ENCODE measurements at places on chromosomes 1 and 21.

GRCh38 chr1:78884685-78885452, 121.7 kb downstream of the ADGRL4 start:
- DNase-seq: no peak

DNA sequence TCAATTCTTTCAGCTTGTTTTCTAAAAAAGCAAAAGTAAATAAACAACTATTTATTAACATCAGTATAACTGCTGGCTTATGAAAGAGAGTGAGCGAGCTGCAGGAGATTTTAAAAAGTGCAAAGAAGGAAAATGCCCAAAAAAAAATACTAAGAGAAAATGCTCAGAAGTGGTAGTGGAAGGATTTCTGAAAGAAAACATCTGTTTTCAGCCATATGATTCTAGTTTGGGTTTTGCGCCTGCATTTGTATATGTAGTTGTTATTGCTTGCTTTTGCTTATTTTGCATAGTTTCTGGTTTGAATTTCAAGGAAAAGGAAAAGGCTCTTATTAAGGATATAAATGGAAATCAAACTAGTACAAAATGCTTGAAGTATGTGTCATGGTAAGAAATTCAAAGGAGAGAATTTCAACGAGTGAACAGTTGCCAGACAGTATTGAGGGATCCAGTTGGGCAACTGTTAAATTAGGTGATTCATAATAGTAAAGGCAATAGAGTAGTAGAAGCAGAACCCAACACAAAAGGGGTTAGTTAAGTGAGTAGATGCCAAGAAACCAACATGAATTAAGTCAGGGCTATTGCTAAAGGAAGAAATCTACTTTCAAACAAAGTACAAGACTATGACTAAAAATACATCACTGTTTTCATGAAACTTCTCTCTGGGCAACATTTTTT, 1.2 kb downstream of the GBP5 start:
- no peak for DNase-seq

DNA sequence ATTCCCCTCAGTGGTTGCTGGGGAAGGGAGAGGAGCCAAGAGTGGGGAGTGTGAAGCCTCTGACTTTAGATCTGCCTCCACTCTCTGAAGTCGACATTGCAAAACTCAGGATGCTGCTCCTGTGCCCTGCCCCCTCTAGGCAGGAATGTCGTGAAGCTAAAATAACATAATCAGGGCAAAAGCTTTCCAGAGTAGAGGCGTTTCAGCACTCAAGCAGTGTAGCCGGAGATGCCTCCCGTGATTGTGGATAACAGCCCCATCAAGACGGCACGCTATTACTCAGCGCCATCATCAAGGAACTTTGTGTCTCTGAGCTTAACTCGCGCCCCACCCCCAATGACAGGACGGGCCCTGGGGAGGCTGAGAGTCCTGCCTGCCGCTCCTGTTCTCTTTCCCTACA, 60.0 kb downstream of the FBXO2 start:
- DNase-seq: no peak

GRCh38 chr1:35688161-35688560, 30.5 kb downstream of the C1orf216 start:
- no peak for DNase-seq

GRCh38 chr21:42144679-42145568, 73.8 kb downstream of the UMODL1 start:
- DNase-seq: no peak

DNA sequence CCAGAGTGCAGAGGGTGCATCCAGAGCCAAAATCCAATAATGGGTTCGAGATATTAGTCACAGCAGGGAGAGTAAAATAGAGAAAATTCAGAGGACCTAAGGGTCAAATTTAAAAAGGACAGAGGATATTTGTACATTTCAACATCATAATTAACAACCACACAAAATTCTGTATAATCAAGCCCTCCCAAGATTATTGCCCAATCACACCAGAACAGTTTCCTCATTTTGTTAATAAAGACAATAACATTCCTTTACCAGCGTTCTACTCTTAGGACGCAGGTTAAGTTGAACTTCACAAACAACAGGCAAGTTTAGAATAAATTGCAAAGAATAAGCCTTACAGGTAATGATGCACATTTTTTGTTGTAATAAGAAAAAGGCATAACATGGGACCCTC, 462.8 kb downstream of the PTPRC start:
- DNase-seq: no peak

DNA sequence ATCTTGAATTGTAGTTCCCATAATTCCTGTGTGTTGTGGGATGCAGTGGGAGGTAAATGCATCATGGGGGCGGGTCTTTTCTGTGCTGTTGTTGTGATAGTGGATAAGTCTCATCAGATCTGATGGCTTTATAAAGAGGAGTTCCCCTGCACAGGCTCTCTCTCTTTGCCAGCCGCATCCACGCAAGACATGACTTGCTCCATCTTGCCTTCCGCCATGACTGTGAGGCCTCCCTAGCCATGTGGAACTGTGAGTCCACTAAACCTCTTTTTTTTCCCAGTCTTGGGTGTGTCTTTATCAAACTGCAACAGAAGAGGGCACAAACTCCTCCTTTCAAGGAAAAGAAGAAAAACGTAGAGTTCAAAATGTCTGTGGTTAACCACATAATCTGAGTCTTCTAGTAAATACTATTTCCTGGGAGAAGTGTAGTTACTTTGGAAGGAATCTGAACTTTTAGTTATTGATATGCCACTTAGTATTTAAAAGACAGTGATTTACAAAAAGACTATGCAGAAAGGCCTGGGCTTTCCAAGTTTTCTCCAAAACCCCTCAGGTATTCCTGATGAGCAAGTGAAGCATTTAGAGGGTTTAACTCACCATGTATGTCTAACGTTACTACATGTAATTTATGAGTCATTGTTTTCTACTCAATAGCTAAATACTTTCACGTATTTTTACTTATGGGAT, 10.0 kb downstream of the ADAMTS1 start:
- no peak for DNase-seq

- no peak for DNase-seq
These were observed 981 bp upstream of the KIAA1614 start for GRCh38 chr1:180911640-180912191.

DNA sequence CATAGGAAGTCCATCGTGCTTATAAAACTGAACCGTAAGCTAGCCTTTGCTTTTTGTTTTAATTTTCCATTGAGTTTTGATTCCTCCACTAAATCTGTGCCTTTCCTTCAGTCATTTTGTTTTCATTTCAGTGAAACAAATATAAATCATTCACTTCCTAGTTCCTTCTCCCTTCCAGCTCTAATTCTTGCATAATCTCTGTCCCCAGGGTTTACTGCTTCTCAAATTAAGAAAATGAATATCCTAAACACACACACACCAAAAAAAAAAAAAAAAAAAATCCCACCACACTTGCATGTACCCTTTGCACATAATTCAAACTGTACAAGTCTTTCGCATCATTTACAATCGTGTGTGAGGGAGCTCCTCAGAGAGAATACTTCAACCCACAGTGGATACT, 6.8 kb downstream of the KCNH1 start:
- DNase-seq: no peak

DNA sequence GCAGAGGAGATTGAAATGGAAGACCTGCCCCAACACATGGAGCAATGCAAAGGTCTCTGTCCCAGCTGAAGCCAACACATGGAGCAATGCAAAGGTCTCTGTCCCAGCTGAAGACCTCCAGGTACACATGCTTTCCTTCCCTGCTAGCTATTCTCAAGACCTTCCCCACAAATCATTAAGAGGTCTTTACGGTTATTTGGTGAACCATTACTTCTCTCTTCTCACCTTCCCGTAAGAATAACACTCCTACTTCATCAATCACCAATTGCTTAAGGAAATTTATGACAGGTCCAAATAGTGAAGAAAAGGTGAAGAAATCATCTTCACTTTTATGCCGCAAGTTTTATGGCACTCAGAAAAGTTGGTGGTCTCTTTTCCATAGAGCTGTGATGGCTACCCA, 138.8 kb downstream of the NTPCR start:
- no peak for DNase-seq

- DNase-seq: no peak
These were observed 73.5 kb downstream of the RRAGC start for GRCh38 chr1:38786040-38786436.

GRCh38 chr21:37574751-37575150, 208.2 kb downstream of the DYRK1A start:
- no peak for DNase-seq

- no peak for DNase-seq
These were observed 2.5 kb upstream of the LEFTY1 start for GRCh38 chr1:225891229-225891972.

GRCh38 chr1:153395776-153396175, 4.9 kb upstream of the S100A8 start:
- DNase-seq: no peak

DNA sequence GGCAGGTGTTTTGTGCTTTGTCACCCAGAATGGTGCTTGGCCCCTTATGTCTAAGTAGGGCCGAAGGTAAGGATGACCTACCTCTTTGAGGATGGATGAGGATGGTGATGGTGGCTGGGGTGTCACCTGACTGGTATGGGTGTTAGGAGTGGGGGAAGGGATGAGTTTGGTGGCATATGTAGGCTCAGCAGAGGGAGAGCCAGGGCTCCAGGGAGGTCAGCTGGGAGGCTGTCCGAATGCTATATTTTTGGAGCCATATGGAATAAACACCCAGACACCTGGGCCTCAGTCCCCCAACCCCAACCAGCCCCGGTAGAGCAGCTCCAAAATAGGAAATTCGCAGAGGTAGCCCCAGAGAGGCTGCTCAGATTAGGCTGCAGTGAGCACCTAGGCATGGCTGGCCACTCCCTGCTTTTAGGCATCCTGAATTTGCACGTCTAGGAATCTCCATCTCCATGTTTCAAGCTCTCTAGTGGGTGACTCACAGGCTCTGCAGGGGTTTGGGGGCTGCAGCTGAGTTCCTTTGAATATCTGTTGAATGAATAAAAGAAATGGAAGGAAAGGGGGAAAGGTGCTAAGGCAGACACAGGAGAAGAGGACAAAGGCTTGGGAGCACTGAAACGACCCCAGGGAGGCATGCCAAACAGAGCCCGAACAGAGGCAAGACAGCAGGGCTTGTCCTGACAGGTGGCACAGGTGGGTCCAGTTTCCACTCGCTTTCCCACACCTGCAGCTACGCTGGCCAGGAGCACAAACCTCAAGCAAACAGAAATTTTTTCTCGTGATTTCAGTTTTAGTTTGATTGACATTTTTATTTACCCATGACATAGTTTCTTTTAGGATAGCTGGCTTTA, 135.3 kb upstream of the EDN2 start:
- no peak for DNase-seq

- DNase-seq: no peak
These were observed 1.5 kb upstream of the PPP1R15B start for GRCh38 chr1:204413170-204413535.

Measured in SHP77 treated with DMSO at 0.1 percent for 48 hours (cell line).